ENCODE measurements at places on chromosomes 4 and X.

DNA sequence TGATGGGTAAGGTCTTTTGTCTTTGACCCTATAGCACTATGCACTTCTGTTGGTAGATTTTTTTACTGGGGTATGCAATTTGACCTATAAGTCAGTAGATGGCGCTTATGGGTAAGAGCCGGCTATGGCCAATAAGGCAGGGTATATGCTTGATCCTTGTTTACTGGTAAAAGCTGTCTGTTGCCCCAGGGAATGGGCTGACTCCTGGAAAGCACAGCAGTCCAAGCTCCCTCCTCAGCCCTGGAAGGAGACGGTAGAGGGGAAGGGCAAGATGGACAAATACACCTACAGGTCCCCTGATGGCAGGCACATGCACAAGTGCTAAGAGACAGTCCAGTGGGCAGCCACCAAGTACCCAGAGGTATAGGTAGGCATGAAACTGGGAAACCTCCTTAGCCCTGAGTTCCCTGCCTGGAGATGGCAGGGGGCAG lies 63.7 kb downstream of the ADAMTS3 start:
- DNase-seq, result peak; percentile 33

DNA sequence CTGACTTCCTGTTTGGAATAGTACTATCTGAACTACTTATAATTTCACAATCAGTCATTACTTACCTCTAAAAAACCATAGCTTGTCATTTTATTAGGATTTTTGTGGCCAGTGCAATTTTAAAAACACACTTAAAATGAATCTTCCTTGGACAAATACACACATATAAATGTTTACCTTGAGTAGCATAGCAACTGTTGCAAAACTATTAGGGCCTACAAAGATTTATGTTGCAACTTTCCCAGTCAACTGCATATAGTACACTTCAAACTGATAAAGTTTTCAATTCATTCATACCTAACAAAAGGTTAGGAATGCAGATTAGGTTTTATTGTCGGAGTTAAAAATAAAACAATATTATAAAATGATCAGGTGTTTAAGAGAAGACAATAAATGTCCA lies 193.0 kb downstream of the PDGFC start:
- DNase-seq, result peak; percentile 46

- no peak for DNase-seq
These were observed 141.1 kb downstream of the BANK1 start for GRCh38 chr4:101931619-101932018.

GRCh38 chr4:128380306-128380705 lies 92.7 kb upstream of the PGRMC2 start:
- DNase-seq, result no peak

- no peak for DNase-seq
These were observed 53.2 kb upstream of the CDKN2AIP start for GRCh38 chr4:183391204-183391603.

- no peak for DNase-seq
These were observed 552.6 kb downstream of the GBA3 start for GRCh38 chr4:23245203-23245832.

DNA sequence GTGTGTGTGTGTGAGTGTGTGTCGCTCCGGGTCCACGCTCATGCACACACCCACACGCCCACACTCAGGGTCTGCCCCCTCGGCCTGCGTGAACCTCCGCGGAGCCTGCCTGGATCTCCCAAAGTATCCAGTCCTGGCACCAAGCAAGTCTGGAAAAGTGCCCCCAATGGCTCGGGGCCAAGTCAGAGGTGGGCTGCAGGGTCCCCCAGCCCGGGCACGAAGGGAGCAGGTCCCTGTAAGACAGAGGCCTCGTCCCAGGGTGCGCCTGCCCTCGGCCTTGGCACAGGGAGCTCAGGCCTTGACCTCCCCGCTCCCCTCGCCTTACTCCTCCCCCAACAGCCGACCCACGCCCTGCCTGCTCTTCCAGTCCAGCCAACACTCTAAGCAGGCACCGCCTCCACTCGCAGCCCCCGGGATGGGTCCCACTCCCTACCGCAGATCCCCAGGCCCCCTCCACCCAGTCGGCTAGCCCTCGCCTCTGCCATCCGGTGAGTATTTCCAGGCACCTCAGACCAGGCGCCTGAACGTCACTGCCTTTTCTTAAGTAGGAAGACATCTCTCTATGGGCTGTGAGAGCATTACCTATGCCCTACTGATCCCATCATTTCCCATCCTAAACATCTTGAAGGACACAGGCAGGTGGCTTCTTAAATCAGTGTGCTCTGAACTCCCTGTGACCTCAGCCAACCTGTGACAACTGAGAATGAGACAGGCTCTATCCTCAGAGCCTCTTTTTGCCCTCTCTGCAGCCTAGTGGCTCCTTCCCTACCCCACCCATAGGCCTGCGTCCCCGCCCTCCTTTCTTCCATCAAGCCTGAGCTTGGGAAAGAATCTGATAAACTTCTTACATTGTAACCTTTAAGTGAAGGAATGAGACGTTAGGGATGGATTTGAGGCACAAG lies 704 bp downstream of the FAM114A1 start:
- DNase-seq, result no peak

GRCh38 chr4:24932515-24933225 lies 19.8 kb upstream of the CCDC149 start:
- DNase-seq, result no peak

Data from MV-4-11 (cell line).